ENCODE measurements at places on chromosomes 7 and 10.

- no peak for DNase-seq
Observed at GRCh38 chr10:19999431-19999830, 183.2 kb downstream of the PLXDC2 start.

GRCh38 chr7:102864958-102865357, 47.8 kb upstream of the LRRC17 start:
- no peak for DNase-seq

- DNase-seq, result no peak
Observed at GRCh38 chr7:114924038-114924712, 2.3 kb downstream of the MDFIC start.

- DNase-seq, result no peak
Observed at GRCh38 chr10:129710510-129710847, 243.4 kb downstream of the MGMT start.

All from NCI-H1930 (cell line).